ENCODE measurements at places on chromosomes 3 and 15. TPM values are rescaled to one million over a fixed set of nuclear protein-coding genes. Genes with fewer than 3 reads are reported as not detected.

GRCh38 chr3:30511524-30512251, 94.7 kb upstream of the TGFBR2 start:
- peak; percentile 56 for DNase-seq

- DNase-seq = no peak
These were observed 132.3 kb upstream of the MCTP2 start for GRCh38 chr15:94098921-94099573.

DNA sequence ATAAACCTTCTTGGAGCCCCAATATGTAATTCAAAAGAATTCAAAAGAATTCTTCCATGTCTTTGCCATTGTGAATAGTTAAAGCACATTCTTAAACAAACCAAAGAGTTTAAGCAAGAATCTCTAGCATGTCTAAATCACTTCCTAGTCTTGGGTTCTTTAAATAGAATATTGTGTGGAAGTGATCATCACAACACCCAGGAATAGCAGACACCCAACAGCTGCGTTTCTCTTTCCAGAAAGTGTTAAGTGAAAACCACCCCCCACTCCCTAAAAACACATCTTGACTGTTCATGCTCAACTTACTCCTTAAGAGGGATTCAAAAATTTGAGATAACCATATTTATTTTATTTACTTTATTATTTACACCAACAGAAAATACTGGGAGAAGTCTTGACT, 24.1 kb upstream of the CAPN7 start:
- no peak for DNase-seq

GRCh38 chr3:125512135-125512920, 7.7 kb downstream of the SNX4 start:
- DNase-seq = peak; percentile 28

DNA sequence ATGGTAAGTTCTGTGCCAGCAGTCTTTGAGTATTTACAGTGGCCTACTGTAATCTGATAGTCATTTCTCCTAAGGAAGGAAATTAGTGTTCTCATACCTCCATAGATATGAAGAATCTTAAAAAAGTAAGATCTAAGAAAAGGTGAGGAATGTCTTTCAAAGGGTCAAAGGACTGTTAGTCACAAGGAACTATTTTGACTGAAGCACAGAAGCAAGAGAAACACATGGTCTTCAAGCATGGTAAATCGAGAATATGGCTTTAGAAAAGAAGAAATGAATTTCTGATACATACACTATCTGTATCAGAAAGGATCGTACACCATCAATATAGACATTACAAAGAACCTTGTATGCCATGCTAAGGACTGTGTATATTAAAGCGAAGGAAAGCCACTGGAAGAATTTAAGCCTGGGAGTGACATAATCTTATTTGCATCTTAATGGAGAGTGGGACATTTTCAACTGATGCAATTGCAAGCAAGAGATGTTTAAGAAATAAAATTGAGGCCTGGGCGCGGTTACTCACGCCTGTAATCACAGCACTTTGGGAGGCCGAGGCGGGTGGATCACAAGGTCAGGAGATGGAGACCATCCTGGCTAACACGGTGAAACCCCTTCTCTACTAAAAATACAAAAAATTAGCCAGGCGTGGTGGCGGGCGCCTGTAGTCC, 5.5 kb upstream of the ACAP2 start:
- no peak for DNase-seq

DNA sequence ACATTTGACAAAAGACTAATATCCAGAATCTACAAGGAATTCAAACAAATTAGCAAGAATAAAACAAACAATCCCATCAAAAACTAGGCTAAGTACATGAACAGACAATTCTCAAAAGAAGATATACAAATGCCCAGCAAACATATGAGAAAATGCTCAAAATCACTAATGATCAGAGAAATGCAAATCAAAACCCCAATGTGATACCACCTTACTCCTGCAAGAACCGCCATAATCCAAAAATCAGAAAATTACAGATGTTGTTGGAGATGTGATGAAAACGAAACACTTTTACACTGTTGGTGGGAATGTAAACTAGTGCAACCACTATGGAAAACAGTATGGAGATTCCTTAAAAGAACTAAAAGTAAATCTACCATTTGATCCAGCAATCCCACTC, 79.4 kb downstream of the SNTN start:
- no peak for DNase-seq

DNA sequence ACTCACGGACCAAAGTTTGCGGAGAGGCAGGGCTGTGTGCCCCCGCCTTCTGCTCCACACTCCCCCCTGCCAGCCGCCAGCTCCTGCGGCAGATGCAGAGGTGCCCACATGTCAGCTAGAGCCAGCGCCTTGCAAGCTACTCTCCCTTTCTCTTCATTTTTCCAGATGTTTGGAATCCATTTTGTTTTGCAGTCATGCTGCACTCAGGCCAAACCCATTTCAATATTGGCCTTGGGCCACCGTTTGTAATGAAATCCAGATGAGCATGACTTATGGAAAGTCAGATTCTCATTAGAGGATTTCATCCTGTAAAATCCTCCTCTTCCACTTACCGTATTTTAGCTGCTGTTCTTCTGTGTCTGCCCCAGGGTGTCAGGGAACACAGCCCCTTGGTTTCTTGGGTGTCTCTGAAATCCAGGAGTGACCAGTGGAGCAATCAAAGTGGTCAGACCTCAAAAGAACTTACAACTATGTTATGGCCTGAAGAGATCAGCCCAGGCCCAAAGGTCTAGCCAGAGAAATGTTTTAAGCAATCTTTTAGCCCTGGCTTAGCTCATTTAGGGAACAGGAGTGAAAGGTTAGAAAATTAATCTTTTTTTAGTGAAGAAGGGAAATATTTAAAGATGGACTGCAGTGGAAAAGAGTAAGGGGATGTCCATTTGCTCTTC, 65.8 kb downstream of the AAGAB start:
- peak; percentile 29 for DNase-seq

- DNase-seq = no peak
These were observed 64.9 kb downstream of the MEF2A start for GRCh38 chr15:99630607-99631131.

GRCh38 chr3:133709139-133709750, 36.9 kb upstream of the TF start:
- no peak for DNase-seq

- no peak for DNase-seq
These were observed 229.2 kb downstream of the SQOR start for GRCh38 chr15:45863881-45864580.

DNA sequence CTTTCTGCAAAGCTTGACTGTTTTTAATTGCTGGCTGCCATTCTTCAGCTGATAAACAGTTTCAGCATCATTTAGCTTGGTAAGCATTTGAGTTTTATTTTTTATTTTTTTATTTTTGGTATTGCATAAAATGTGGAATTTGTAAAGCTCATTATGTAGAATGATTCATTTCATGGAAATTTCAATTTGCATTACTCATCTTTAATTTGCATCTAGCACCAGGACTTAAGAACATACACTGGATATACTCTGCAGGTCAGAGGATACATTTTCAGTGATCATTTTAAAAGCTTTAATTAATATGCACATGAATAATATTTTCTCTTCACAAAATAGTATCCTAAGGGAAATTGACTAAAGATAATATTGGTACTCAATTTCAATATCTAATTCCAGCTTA, 732.4 kb upstream of the BCHE start:
- no peak for DNase-seq

GRCh38 chr15:50767332-50767861, 1.9 kb upstream of the SPPL2A start:
- no peak for DNase-seq

DNA sequence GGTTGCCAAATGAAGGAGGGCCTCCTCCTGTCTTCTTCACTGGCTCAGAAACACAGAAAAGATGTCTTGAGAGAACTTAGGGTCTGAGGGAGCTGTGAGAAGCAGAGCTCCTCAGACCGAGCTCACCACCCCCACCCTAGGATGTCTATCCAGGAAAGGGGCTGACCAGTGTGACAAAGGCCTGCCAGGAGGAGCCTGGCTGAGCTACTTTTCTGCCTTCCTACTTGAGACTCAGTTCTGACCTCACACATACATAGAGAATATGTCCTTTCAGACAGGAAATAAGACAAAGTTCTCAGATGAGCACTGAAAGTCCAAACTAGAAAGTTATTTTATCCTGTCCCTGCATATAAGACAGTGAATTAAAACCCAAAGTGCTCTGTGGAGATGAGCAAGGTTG, 54.5 kb downstream of the KIF9 start:
- DNase-seq = no peak

- DNase-seq = peak; percentile 91
These were observed 38.7 kb upstream of the MGA start for GRCh38 chr15:41621200-41622193.

DNA sequence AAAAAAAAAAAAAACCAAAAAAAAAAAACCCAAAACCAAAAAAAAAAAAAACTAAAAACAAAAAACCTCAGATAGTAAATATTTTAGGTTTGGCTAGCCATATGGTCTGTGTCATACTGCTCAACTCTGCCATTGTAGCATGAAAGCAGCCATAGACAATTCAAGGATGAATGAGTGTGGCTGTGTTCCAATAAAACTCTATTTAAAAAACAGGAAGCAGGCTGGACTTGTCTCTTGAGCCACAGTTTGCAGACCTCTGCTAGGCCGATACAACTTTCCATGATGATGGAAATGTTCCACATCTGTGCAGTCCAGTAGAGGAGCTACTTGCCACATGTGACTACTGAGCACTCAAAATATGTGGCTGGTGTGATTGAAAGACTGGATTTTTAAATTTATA, 11.1 kb downstream of the EFCAB12 start:
- no peak for DNase-seq

GRCh38 chr3:9765865-9766264, 3.9 kb downstream of the CAMK1 start:
- DNase-seq = no peak

GRCh38 chr3:193960487-193961274, 175.3 kb upstream of the HES1 start:
- peak; percentile 69 for DNase-seq

DNA sequence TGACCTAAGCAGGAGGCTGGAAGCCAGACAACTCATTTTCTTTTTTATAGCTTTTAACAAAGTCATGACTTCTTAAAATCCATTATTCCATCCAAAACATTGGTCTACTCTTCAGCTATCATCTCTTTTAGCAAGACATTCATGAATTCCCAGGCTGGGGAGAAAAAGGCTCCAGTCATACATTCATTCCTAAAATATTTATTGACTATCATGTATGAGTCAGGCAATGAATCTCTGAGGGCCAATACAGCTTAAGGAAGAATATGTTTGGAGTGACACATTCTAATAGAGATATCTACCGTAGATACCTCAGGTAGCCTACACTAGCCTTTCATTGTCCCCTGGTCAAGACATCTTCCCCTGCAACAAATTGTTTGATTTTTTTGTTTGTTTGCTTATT, 196.4 kb upstream of the NANOGP8 start:
- DNase-seq = no peak

Gene WDR76
- total RNA-seq = 40.7 TPM

Gene KLHL25
- total RNA-seq = 4.1 TPM

Gene OCA2
- not detected for total RNA-seq

Gene IQCF5
- not detected for total RNA-seq

Gene FES
- total RNA-seq = 0.46 TPM

Gene TUBGCP4
- total RNA-seq = 13.2 TPM

Gene WDR49
- not detected for total RNA-seq

Gene FBLN2
- total RNA-seq = 17.9 TPM
